ENCODE measurements at places on chromosomes 7 and 10.
A peak's percentile ranks its signal among the peaks of the same experiment; 100 is the strongest.

GRCh38 chr7:110262251-110262650, 828.7 kb upstream of the LRRN3 start:
- no peak for DNase-seq

DNA sequence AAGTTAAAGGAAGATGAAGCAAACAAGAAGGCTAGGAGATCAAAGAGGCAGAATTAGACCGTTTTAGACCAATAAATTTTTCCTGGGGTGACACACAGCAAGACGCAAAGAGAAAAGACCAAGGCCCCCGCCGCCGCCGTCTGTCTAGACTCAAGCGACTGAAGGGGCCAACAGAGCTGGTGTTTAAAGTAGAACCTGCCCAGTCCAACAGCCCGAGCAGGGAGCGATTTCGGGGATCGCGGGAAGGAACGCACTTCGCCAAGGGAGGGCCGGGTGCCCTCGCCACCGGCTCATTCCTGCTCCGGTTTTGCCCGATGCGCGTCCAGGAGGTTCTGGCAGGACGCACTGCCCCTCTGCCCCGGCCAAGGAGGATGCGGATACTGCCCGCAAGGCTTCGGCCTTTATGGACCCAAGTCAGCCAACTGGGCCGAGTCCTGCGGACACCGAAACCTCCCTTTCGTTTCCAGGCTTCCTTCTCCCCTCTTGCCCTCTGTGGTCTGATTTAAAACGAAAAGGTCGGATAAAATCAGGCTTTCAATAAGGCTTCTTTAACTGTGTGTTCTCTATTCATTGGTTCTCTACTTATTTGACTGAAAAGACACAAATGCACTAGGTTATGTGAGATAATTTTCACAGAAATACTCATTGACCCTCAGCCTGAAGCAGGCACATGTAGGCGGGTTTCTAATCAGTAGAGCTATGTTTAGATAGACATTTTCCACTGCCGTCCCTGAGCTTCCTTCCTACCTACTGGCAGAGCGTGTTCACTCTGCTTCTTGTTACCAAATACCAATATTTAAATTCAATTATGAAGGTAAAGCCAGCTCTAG, 2.2 kb upstream of the HOXA7 start:
- no peak for DNase-seq

DNA sequence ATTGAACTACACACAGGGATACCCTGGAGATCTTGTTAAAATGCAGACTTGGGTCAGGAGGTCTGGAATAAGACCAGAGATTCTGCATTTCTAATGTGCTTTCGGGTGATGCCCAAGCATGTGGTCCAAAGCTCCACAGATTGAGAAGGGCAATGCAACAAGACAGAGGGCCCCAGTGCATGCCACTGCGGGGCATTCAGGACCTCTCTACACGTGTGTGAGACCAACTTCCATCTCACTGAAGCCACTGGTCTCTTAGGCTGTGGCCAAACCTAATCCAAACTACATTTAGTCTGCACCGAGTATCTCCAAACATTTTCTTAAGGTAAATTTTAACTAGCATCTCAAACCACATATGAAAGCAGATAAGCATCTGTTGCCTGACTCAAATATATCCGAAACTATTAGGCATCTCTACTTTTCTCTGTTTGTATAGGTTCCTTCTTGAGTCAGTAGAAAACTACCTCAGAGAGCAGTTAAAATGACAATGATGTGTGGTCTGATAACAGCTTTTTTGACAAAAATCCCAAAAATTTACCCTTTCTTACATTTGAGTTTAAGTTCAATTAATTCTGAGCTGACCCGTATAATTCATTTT, 107.5 kb downstream of the ELMO1 start:
- no peak for DNase-seq

- no peak for DNase-seq
These were observed 57.8 kb downstream of the GAD2 start for GRCh38 chr10:26274391-26274790.

DNA sequence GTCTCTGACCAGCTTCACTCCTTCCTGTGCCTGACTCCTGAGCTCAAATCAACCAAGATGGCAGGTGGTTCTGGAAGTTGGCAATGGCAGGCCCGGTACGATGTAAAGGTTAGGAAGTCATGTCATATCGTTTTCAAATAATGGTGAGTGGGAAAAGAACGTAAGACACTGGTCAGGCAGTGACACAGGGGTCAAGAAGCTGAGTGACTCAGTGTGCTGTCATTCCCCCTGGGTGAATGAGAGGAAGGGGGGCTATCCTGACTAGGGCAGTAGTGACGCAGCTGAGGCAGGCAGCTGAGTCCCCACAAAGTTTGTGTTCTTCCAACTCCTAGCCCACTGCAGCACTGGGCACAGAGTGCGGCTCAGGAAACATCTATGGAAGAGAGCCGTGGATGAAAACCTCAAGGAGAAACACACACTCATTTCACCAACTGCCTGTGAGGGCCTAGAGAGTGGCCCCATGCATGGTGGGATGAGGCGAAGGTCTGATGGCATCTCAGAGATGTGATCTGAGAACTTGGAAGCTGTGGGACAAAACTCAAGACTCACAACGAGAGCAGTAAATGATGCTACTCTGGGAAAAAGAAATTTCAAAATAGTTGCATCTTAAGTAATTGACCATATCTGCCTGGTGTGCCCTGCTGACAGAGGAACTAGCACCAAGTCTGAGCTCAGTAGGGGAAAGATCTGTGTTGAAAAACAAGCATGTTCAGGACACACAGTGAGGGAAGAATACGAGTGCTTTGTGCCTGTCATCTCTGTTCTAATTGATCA, 23.2 kb downstream of the CREB3L2 start:
- DNase-seq: peak; percentile 91

- DNase-seq: peak; percentile 88
These were observed 90.3 kb downstream of the INPP5A start for GRCh38 chr10:132627666-132628531.

Data from AG20443 (cell line).